ENCODE measurements at places on chromosomes 2 and 18.

DNA sequence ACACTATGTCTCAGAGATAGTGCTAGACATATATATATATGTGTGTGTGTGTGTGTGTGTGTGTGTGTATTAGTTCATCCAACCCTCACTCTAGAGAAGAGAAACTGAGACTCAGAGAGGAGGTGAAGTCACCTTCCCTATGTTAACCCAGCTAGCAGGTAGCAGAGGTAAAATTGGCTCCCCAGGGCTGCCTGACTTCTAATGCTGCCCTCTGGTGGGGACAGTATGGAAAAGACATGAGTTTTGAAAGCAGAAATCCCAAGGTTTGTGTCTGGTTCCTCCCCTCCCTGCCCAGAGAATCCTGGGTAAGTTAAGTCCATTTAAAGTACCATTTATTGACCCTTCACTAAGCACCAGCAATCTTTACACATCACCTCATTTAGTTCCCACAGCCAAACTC, 137.7 kb downstream of the THNSL2 start:
- DNase-seq, result no peak

DNA sequence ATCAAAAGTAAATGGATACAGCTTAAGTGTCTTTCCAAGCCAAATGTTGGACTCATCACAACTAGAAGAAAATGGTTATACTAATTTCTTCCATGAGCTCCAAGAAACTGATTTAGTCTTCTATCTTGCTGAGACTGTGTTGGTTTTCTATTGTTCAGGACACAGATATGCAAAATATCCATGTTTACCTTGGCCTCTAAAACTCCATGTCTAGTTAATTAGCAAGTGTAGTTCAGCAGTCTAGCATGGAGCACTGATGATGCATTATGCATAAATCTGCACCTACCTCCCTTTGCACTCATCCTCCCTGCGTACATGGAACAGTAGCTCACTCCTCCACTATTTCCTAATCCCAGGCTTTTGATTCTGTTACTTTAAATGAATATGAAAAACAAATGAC, 731.4 kb upstream of the CHAC2 start:
- no peak for DNase-seq

- DNase-seq, result no peak
Measured at GRCh38 chr2:112257575-112257974, 2.7 kb upstream of the ZC3H8 start.

DNA sequence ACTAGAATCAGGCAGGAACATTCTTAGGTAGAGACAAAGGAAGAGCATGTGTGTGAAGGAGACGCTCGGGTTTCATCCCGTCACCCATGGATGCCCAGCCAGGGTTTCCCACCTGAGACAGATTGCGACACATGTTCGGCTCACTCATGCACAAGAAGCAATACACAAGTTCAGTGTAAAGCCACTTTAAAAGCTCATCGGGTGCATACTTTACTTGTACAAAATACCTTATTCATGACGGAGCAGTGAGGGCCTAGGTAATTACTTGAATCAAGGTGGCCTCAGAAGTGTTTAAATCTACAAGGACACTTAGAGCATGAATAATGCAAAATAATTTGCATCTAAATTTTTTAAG, 42.0 kb downstream of the ZEB2 start:
- no peak for DNase-seq

DNA sequence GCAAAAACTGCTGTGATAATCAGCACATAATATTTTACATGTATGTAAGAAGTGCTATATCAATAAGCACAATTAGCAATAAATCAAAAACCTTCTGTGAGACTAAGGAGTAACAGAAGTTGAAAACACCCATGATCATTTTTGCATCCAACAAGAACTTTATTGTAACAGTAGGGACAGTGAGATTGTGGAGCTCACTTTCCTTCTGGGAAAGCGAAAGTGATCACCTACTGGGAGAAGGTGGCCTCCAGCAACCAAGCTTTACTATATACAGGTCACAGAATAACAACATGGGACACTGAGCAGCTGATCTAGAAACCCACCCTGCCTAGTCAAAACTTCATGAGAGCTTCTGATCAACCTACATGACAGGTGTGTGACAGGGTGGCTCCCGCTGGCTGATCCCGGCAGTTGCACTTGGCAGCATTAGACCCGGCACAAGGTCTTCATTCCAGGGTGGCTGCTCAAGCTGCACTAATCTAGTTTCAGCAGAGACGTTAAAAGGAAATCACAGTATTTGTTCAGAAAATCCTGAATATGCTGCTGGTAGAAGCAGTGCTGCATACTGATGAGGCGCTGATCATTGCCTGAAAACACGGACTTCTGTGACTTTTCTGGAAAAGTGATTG, 63.5 kb upstream of the ARL5A start:
- DNase-seq, result no peak

DNA sequence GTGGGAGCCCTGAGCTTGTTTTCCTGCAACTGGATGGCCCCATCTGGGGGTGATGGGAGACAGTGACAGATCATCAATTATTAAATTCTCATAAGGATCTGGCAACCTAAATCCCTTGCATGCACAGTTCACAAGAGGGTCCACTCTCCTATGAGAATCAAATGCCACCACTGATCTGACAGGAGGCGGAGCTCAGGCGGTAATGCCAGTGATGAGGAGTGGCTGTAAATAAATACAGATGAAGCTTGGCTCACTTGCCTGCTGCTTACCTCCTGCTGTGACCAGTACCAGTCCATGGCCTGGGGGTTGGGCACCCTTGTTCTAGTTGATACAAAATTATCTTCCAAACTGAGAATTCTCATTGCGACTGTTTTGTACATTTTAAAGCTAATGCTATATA, 258.6 kb downstream of the CTNNA2 start:
- no peak for DNase-seq

- no peak for DNase-seq
Measured at GRCh38 chr2:148617219-148617618, 27.3 kb upstream of the EPC2 start.

DNA sequence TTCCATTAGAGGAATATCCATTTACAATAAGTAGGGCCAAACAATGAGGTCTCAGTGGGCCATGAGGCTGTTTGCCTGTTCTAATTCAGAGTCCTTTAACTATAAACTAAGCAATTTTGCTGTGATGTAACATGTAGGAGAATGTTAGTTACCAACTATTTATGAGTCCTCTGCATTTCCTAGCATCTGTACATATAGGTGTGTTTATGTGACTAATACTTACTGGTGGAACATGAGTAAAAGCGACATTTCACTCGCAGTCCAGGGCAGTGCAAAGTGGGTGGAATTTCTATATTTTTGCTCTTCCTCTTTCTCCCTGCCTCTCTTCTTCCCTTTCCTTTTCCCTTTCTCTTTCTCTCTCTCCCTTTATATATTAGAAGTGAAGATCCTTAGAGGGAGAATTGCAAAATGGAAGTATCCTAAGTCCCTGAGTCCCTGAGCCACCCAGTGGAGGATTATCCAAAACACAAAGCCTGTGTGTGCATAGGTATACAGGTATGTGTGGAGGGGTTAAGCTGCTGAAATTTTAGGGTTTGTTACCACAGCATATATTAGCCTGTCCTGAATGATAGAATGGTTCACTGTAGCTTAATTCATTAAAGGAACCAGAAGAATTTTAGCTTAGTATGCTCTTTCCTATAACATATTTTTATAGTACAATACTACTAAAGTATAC, 487.0 kb upstream of the FANCL start:
- no peak for DNase-seq

- DNase-seq, result no peak
Measured at GRCh38 chr2:79789811-79790210, 277.0 kb downstream of the CTNNA2 start.

Data from NCI-H1092 treated with DMSO at 0.1 percent for 48 hours (cell line).